ENCODE measurements at places on chromosomes 5 and 9.

DNA sequence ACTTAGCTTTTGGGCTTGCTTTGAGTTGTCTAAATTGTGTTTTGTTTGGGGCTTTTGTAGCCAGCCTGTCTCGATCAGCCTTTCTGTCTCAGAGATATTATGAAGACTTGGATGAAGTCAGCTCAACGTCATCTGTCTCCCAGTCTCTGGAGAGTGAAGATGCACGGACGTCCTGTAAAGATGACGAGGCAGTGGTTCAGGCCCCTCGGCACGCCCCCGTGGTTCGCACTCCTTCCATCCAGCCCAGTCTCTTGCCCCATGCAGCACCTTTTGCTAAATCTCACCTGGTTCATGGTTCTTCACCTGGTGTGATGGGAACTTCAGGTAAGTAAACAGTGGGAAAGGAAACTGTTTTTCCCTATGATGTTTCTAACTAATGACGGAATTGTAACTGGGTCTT lies 48.6 kb downstream of the NUP214 start:
- DNase-seq, result no peak

- no peak for DNase-seq
Measured at GRCh38 chr5:15938961-15939360, 240.6 kb downstream of the MARCHF11 start.

DNA sequence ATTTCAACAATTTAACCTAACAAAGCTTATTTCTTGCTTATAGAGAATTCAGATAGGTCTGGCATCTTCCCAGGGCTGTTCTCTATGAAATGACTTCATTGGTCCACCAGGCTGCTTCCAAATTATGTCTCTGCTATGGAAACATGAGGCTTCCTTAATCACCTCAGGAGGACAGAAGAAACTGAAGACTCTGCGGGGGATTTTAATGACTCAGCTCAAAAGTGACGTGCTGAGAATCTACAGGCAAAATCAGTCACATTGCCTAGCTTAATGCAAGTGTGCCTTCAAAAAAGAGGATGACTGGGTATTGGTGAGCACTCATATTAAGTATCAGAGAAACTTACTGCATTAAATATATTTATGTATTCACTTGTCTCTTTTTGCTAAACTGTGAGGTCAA lies 315.5 kb upstream of the RGMB start:
- DNase-seq, result no peak

GRCh38 chr5:149063017-149063687 lies at the start of gene SH3TC2:
TSS of gene SH3TC2 (minus strand) at chr5:149063062. CDS start at chr5:149063022, 40 bp downstream.
- DNase-seq, result peak; percentile 3

- no peak for DNase-seq
Measured at GRCh38 chr5:126449751-126450271, 26.6 kb downstream of the GRAMD2B start.

- no peak for DNase-seq
Measured at GRCh38 chr9:133225171-133226011, 16.3 kb upstream of the OBP2B start.

DNA sequence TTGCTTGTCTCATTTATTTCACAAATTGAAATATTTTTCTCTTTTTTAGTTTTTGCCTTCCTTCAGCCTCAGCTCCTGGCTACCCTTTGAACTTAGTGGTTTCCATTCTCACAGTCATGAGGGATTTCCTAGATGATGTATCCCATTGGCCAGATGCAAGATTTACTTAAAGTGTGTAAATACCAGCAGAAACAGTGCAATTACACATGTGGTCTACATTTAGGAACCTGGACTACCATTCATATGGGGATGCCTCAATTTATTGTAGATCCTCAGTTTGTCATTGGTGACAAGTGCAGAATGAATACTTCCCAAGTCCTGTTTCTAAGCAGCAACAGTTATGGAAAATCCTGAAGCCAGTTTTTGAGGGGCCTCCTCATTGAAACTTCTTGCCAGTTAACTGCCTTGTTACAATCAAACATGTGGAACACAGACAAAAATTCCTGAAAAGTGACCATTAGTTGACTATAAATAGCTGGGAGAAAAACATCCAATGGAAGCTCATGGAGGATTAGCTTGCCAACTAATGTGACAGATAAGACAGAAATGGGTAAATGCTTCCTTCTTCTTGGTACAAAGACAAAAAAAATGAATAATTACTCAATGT lies 113.6 kb upstream of the FER start:
- no peak for DNase-seq

DNA sequence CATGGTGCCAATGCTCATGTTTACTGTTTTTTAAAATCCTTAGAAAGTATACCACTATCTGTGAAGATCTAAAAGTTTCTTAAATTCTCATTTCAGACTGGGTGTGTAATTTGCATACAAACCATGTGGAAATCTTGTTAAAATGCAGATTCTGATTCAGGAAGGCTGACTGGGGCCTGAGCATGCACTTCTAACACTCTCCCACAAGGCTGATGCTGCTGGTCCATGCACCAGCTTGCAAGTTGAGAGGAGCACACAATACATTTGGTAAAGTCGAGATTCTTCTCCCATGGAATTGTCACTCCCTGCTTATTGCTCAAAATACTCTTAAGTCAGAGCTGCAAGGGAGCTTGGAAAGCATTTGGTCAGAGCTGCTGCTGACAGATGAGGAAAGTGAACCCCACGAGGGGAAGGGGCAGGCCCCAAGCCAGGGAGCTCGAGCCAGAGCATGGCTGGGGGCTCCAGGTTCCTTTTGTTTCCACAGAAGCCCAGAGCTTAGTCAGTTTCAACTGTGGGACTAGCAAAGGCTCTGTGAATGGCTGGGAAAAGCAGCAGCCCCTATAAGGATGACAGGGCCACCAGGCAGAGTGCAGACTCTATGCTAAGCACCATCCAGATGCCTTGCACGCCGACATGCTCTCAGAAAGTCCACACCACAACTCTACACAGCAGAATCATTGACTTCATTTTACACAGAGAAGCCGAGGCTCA lies 93.5 kb upstream of the HAND1 start:
- DNase-seq, result no peak

DNA sequence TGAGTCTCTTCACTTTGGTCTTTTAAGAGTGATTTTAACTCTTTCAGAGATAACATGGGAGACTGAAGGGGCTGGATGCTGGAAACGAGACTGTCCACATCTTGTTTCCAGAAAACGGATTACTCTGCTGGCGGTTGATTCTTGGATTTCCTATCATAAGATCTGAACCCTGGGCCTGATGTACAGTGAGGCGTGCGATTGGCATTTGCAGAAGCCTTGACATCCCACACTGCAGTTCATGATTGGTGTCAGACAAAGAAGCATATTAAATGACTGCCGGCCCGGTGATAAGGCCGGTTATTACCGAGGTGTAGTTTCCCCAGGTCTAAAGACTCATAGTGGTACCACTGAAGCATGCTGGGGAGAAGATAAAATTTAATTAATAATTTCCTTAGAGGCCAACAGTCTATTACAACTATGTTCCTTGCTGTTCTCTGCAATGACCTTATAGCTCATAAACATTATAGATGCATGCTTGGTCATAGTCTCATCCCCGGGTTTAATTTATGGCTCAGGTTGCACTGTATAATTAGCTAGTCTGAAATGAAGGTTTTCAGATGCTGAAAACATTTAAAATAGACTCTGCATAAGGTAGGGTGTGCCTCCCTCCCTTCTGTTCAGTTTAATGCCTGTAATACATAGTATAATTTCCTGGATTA lies 99.2 kb downstream of the PPP2R2B start:
- no peak for DNase-seq

DNA sequence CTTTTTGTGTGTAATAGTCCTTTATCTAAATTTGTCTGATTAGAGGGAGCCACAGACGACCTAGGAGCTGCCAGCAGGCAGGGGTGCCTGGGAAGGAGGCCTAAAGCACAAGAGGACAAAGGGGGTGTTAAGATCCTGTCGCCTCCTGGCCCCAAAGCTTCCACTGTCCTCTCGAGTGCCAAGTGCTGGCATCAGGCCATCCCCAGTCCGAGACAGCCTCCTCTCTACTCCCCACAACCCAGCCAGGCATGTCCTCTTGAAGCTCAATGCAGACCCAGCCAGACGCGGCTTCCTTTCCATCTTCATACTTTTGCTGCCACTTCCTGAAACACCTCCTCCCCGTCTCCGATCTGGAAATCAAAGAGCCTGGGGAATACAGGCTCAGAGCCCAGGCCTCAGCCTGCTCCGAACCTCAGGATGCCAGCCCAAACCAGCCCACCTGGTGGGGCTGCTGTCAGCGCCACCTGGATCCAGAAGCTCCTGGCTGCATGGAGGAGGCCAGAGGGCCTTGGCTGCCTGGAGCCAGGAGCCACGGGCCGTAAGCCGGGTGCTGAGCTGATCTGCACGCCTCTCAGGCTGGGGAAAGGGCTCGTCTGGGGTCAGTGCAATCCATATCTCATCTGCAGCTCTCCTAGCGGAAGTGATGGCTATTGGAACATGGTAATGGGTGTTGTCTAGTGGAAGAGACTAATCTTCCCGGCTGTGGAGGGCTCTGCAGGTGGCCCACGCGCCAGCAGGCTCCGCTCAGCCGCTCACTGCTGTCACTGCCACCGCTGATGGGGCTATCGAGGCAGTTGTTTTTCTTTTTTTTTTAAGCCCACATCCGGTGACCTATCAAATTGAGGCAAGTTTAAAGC lies 60.2 kb upstream of the FUBP3 start:
- DNase-seq, result no peak

DNA sequence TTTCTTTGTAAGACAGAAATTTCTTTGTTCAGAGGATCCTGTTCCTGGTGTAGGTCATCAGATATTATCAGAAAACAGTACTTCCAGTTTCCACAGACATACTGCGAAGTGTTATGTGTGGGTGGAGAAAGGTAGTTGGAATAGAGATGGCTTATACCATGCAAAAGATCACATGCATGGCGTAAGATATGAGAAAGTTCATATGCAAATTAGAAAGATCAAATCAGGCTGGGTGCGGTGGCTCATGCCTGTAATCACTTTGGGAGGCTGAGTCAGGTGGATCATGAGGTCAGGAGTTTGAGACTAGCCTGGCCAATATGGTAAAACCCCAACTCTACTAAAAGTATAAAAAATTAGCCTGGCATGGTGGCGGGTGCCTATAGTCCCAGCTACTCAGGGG lies 65.2 kb upstream of the GLIS3 start:
- no peak for DNase-seq

DNA sequence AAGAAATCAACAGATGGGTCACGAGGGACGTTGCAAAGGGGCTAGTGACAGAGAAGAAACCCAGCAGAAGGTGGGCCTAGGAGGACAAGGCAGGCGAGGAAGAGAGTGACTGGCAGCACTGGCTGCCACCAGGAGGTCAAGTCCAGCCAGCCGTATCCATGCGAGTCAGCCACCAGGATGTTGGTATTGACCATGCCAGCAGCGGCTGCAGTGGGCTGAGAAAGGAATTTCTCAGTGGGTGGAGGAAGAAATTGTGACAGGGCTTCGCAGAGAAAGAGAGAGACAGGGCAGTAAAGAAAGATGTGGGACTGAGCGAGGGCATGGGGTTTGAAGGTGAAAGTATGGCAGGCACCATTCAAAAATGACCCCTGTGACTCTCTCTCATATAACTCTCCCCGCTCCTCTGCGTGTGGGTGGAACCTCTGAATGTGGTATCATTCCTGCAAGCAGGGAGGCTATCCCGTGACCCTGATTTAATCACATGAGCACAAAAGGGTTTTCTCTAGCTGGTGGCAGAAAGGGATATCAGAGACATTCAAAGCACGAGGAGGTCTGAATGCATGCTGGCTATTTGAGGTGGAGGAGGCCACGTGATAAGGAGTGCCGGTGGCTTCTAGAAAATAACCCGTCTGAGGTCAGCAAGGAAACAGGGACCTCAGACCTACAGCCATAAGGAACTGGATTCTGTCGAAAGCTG lies 45.4 kb upstream of the FBXW11 start:
- DNase-seq, result no peak

DNA sequence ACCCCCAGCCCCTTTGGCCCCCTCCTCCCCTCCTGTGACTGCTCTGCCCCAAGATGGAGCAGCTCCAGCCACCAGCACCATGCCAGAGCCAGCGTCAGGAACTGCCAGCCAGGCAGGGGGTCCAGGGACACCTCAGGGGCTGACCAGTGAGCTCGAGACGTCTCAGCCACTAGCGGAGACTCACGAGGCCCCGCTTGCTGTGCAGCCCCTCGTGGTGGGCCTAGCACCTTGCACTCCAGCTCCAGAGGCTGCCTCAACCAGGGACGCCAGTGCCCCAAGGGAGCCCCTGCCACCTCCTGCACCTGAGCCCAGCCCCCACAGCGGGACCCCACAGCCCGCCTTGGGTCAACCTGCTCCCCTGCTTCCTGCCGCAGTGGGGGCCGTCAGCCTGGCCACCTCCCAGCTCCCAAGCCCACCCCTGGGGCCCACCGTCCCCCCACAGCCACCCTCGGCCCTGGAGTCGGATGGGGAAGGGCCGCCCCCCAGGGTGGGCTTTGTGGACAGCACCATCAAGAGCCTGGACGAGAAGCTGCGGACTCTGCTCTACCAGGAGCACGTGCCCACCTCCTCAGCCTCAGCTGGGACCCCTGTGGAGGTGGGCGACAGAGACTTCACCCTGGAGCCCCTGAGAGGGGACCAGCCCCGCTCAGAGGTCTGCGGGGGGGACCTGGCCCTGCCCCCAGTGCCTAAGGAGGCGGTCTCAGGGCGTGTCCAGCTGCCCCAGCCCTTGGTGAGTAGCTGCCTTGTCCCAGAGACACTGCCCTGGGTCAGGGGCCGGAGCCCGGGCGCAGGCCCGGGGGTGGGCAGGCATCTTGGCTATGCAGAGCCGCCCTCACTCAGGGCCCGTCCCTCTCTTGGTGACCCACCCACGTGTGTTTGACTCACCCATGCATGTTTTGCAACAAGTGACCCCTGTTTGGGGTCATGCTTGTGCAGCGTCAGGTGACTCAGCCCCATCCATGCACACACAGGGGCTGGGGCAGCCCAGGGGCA lies 105.2 kb downstream of the WNK2 start:
- DNase-seq, result peak; percentile 46
